Glomerular endothelial cell (primary cell): ENCODE measurements at places on chromosomes 1 and 21.

GRCh38 chr1:111399792-111400610 is 27.5 kb downstream of the OVGP1 start:
- peak; percentile 27 for DNase-seq

DNA sequence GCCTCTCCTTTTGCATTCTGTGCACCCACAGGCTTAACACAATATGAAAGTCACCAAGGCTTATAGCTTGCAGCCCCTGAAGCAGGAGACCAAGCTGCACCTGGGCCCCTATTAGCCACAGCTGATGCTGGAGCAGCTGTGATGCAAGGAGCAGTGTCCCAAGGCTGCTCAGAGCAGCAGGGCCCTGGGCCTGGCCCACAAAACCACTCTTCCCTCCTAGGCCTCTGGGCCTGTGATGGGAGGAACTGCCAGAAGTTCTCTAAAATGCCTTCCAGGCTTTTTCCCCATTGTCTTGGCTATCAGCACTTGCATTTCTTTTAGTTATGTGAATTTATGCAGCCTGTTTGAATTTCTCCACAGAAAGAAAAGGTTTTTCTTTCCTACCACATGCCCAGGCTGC is 89.5 kb upstream of the KCTD3 start:
- no peak for DNase-seq

DNA sequence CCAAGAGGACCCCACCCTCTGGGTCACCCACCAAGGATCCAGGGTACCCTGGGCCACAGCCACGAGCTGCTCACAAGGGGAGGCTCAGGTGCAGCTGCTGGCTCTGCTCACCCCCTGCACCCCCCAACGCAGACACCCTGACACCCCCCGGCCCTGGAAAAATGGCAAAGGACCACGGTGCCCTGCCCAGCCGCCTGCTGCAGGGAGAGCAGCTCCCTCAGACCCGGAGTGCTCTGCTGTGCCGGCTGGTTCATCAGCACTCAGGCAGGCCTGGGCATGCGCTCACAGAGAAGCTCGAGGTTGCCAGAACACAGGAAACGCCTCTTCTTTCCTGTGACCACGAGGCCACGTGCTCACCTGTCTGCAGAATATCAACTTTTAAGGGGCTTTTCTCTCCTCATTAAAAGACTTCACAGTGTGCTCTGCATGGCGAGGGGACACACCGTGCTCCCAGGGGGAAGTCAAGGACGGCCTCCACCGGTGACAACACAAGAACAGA is 4.3 kb upstream of the C1QTNF12 start:
- no peak for DNase-seq

DNA sequence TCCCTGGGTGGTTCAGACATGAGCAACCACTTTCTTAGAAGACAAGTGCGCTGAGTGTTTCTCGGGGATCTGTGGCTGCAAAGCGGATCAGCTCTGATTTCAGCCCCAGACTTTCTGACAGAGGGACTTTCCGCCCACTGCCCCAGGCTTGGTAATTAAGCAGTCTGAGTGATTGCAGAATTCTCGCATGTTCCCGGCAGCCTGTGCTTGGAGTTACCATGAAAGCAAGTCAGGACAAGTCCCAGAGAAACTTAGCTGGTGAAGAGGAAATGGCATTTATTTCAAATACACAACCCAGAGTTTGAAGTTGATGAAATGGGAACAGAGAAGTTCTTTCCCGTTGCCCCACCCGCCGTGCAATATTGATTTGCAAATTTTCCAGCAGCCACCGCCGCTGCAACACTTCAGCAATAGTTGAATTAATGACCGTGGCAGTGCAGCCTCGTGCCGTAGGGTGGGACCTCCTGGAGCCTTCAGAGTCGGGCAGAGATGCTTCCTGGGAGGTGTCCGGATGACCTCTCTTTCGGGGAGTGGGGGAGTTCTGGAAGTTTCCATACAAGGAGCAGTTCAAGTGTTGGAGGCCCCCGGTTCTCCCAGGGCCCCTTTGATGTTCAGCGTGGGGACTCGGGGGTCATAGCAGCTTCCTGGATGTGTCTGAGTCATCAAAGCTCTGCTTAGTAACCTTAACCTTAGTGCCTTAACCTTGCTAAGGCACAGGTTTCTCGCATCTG is 134.7 kb downstream of the KAZN start:
- no peak for DNase-seq

GRCh38 chr1:1262758-1263157 is 10.9 kb downstream of the UBE2J2 start:
- no peak for DNase-seq

DNA sequence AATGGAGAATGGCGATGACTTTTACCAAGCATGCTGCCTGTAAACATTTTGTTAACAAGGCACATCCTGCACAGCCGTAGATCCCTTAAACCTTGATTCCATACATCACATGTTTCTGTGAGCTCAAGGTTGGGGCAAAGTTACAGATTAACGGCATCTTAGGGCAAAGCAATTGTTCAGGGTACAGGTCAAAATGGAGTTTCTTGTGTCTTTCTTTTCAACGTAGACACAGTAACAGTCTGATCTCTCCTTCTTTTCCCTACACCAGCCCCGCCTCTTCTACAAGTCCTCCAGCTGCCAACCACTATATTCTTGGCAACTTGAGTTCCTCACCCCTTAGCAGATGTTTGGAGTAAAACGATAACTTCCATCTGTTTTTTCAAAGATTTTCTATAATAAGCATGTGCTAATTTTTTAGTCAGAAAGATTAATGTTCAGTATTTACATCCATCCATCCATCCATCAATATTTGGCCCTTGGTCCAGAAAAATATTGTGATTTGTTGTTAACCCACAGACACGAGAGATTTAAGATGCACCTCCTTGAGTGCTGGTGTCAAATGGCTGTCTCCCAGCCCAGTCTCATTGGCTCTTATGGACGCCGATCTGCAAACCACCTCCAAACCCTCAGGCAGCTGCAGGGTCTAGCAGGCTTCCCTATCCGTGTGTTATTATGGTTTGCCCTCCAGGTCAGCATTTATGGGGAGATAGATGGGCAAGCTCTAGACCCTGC is 3.8 kb downstream of the DNALI1 start:
- DNase-seq: no peak

GRCh38 chr1:62810420-62811274 is 26.7 kb downstream of the ATG4C start:
- no peak for DNase-seq

GRCh38 chr1:65150583-65151263 is 2.7 kb downstream of the AK4 start:
- no peak for DNase-seq

- DNase-seq: no peak
Measured at GRCh38 chr1:76055987-76056386, 18.6 kb upstream of the ST6GALNAC3 start.

- no peak for DNase-seq
Measured at GRCh38 chr1:169163059-169163458, 56.6 kb downstream of the ATP1B1 start.

DNA sequence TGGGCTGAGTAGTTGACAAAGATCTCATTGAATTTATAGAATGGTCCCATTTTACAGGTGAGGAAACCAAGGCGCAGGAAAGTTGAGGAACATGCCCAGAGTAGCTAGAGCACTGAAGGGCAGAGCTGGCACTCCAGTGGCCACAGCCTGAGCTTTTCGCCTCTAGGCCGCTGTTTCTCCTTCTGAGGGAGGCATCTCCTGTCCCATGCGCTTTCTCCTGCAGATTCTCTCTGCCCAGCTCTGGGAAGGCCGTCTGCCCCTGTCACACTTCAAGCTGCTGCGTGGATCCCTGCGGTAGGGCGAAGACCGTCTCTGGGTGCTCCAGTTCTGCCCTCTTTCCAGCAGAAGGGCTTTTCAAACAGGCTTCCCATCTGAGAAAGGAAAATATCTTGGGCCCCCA is 159.9 kb downstream of the ACTL8 start:
- DNase-seq: no peak

GRCh38 chr1:225770561-225771248 is 6.9 kb upstream of the SRP9 start:
- DNase-seq: no peak

DNA sequence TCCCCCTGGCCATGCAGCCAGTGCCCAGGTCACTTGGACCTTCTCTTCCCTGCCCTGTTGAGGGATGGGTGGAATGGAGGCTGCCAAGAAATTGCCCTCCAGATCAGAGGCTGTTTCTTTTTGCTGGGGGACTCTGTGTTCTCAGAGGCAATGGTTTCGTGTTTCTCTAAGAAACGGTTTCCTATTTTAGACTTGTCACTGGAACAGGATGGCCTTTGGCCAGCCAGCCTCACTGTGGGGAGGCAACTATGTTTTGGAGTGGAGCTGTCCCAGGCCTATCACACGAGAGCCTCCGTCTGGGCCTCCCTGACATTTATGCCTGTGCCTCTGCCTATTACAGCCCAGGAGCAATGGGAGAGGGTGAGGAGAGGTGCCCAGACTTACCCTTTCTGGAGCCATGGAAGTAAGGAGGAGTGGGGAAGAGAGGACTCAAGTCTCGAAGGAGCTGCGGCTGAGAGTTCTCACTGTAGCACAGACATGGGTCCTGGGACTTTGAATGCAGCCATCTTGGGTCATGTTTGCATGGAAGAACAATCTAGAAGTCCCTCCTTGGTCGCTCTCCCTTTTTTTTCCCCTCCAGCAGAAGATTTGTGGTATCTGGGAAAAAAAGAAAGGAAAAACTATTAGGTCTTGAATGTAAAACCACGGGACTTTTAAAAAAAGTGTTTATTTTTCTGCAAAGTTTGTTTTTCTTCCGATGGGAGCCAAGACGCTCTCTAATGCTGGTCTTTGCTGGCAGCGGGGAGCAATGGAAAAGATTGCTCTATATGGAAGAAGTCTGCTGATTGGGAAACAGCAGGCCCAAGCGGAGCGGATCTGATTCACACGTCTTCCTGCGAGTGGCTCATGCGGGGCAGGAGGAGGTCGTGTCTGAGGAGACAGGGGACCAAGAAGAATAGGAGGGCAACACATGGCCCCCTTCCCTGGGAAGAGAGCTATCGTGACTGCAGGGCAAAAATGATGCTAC is 219.2 kb downstream of the FOXD2 start:
- DNase-seq: no peak

GRCh38 chr21:41360072-41360821 is 1.6 kb upstream of the MX2 start:
- no peak for DNase-seq

DNA sequence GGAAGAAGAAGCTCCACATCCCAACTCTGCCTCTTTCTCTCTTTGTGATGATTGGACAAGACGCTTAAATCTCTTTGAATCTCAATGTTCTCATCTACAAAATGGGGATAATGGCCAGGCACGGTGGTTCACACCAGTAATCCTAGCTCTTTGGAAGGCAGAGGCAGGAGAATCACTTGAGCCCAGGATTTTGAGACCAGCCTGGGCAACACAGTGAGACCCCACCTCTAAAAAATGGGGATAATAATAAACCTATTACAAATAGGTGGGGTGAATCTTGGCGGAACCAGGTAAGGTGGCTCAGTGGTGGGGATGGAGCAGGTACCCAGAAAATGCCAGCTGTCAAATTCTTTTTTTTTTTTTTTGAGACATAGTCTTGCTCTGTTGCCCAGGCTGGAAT is 29.4 kb upstream of the ARHGEF10L start:
- no peak for DNase-seq

DNA sequence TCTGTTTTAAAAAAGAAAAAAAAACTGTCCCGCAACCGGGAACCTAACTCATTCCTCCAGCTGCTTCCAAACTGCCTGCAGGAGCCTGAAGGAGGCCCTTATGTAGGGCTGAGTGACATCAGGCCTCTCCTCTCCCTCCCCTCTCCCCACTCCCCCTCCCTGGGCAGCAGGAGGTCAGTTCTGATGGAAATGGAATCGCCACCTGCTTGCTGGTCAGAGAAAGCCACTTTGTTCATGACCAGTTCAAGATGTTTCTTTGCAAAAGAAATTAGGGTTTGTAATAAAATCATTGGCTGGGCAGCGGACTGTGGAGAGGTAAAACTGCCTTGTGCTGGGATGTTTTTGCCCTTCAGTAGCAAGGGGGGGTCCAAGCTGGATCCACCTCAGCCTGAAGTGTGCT is at the start of gene MAP1LC3C:
TSS of gene MAP1LC3C (minus strand) at position 73 of the 400 bp plus-strand sequence. CDS start 90 bp downstream, outside the sequence.
- DNase-seq: no peak

GRCh38 chr1:38253314-38253713 is 206.7 kb upstream of the POU3F1 start:
- no peak for DNase-seq

DNA sequence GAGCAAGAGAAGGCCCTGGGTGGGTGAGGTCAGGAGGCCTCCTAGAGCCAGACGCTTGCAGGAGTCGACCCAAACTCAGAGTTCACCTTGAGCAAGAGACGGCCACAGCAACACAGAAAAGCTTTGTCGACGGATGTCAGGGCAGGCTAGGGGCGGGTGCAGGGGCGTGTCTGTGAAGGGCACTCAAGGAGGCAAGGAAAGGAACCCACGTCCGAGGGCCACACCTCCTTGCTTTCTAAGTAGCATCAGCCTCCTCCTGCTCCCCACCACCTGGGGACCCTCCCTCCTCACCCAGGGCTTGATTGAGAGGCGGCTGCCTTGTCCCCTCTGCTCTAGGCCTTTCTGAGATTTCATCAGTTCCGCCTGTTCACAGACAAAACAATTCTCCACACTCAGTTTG is 92.1 kb downstream of the OMA1 start:
- no peak for DNase-seq

DNA sequence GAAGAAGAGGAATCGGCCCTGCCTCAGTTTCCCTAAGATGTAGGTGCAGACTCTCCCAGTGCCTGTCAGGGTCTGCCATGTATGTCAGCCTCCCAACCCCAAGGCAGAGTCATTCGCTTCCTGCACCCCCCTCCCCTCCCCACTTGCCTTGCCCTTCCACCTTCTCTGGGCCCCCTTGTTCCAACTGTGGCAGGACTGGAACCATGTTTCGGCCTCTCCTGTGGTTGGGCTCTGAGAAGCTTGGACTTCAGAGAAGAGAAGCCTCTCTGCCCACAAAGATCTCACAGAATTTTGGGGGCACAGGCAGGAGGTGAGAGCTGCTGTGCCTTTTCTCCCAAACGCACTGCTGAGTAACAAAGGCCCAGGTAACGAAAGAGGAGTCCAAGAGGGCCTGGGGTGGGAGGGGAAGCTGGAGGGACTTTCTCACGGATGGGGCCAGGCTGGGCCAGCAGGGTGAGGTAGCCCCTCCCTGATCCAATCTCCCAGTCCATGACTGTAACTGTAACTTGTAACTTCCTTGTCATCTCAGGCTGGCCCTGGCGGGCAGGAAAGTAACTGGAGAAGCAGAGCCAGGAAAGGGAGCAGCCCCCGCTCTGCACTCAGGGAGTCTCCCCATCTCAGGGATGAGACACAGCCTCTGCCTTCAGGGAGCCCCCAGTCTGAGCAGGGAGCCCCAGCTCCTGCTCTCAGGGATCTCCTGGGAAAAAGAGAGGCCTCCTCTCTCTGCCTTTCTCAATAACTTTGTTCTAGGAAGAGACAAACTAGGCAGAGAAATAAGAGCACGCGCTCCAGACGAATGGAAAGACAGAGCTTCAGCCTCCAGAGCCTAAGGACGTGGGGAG is 11.3 kb downstream of the CRABP2 start:
- no peak for DNase-seq
